Breast epithelium (tissue), 4 donors: ENCODE measurements at places on chromosomes 6 and 20. TPM values are rescaled to one million over a fixed set of nuclear protein-coding genes. Genes with fewer than 3 reads are reported as not detected.

The MEP1A gene
- not detected for total RNA-seq

DNA sequence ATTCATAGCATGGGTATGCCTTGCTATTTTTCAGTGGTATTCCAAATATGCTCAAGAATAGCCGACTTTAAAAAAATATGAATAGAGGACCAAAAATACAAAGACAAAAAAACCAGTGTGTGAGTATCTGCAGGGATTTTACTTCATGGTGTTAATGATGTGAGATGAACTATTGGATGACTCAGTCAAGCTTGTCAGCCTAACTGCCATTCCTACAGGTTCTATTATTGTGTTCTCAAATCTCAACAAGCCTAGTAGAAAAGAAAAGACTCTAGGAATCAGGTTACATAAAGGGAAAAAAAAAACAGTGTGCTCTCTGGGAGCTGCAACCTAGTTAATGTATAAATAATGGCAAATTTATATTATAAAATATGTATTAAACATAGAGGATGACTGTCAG is 588.4 kb upstream of the BTBD3 start:
- no peak for DNase-seq

The NKX2-2 gene
- total RNA-seq: not detected

DNA sequence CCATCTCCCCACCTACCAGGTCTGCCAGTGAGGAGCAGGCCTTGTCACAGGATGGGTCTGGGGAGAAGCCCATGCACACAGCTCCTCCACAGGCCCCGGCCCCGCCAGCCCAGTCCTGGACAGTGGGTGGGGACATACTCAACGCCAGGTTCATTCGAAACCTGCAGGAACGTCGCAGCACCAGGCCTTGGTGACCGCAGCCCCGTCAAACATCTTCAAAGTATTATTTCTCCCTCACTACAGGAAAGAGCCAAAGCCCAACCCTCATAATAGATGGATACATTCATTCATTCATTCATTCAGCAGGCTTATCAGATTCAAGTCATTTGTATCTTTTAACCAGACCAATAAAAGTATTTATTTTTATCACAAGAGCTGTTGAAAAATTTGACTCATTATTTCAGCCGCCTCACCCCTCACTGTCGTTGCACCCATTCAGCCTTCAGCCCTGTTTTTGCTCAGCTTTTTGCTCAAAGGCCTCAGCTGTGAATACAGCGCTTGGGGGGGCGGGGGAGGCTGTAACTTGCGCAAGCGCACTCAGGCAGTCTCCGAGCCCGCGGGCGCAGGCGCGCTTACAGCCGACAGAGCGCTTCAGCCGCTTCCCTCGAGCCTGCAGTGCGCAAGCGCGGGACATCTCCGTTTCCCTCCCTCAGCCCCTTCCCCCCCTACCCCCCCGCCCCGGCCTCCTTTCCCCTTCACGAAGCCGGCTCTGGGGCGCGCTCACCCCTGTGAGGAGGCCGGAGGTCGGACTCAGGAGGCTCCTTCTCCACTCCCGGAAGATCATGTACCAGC is at the start of gene C6orf136:
C6orf136 (plus strand) TSS at position 684 of the 792 bp plus-strand sequence; CDS start at position 783, 99 bp downstream.
- peak; percentile 88 for DNase-seq

DNA sequence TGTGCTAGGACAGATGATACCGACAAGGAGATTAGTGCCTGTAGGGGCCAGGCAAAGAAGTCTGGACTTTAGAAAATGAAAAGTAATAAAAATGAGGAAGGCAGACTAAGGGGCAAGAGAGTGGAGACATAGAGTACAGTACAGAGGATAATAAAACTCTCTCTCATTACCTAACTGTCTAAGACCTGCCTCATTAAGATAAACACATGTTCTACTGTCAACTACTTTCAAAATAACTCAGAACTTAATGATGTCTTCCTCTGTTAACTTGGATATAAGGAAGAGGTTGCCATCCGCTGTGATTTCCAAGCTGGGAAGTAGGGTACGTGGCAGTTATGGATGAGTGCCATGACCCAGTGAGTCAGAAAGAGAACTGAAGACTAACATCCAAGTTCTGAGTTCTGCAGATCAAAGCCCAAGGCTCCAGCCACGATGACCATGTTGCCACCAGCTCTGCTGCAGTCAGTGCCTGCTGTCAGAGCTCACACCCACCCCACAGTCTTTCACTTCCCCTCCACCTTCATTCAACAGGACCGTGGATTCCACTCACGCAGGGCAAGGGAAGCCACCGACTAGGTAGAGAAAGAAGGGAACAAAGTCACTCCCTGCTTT is 81.8 kb downstream of the KIF16B start:
- DNase-seq: no peak

DNA sequence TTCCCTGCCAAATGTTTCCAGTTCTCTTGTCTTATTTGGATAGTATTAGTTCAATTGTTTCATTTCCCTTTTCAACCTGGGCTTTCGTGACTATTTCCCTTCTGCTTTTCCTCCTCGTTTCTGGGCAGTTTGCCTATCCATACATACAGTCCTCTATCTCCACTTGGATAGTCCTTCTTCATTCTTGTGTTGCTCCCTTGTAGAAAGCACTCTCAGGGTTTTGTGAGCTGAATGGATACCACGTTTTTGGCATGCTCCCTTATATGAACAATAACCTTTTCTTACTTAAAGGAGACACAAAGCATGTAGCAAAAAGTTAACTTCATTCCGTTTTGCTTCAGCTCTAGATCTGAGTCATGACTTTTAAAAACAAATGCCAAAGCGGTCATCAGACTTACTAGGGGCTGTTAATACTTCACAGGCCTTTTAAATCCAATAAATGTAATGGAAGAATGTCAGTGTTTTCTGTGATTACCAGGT is 16.6 kb downstream of the CRYBG1 start:
- DNase-seq: no peak

DNA sequence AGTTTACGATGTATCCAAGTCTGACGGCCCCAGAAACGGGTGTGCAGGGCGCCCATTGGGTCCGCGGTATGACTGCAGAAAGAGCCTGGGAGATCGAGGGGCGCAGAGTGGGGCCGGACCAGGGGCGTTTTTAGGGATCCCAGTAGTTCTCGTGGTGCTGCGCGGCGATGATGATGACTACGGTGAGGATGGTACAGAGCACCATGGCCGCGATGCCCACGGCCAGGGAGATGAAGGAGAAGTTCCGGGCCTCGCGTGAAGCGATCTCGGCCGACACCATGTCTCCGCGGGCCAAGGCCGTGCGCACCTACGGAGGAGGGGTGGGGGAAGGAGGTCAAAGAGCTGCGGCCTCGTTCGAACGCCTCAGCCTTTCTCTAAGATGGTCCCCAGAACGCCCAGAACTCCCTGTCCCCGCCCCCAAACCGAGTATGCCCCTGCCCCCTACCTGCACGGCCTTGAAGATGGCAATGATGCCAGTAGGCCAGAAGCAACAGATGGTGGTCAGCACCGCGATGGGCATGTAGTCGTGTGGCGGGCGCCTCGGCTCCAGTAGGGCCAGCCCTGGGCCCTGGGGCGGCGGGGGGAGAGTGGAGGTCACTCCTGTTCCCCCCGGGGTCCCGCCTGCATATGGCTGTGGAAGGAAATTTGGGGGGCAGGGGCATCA is 2.5 kb downstream of the PRRT1 start:
- no peak for DNase-seq

- DNase-seq: no peak
Measured at GRCh38 chr6:163231356-163232014, 183.0 kb upstream of the QKI start.

The GSS gene
- total RNA-seq: 53.7 TPM

DNA sequence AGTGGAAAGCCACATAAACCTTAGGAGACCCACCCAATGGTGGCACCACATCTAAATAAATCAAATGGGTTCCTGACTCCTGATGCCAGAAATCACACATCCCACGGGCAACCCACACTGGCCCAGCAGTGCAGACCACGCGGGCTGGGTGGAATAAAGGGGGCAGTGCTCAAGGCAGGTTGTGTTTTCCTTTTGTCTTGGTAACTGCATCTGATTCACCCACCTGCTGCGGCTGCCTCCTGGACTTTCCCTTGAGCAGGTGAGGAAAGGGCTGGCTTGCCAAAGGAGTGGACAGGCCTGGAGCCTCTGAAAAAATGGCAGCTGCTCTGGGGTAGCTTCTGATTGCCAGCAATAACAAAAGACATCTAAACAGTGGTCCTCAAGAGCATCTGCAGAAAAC is 119.5 kb upstream of the KCNK16 start:
- no peak for DNase-seq

DNA sequence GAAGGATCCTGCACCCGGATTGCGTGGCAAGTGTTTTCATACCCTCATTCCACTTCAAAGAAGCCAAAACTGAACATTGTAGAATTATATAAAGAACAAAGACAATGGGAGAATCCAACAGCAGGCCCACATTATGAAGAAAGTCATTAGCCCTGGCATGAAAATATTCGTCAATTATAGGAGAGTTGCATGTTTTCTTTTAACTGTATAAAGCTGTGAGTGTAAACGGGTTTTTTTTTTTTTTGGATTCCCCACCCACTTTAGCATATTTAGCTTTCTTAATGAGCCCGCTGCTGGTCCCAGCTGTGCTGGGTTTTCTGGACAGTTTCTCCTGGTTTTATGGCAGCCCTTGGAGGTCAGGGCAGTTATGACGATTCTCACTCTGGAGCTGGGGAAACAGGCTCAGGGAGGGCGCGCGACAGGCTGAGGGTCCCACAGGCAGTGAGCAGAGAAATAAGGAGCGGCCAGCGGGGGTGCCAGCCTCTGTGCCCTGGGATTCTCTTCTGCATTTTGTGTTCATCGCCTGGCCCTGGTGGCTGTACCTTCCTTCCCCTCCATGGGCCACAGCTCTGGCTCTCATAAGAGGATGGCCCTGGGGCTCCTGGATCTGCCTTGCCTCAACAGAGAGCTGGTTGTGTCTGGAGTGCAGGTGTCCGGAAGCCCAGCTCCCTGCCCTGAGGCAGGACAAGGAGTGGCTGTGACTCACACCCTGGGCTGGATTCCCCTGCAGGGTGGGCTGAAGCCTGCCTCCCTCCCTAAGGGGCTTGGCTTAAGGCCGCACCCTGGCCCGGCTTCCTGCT is 24.1 kb upstream of the SULF2 start:
- DNase-seq: no peak

The PET117 gene
- 13.8 TPM for total RNA-seq
